ENCODE measurements at places on chromosomes 11 and 22.

DNA sequence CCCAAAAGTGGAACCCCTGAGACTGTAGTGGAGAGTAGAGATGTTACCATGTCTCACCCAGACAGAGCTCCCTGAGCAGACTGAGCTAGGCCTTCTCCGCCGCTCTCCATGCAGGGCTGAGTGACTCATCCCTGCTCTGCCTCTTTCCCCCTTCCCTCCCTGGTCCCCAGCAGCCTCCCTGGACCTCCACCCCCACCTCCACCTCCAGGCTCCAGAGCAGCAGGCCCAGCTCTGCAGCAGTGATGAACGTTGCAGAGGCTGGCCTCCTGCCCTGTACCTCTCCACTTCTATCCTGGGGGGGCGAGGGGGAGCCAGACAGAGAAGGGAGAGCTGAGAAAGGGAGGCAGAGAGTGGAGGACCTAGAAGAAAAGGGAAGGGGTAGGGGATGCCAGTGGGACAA, 19.3 kb upstream of the ARAP1 start:
- DNase-seq = no peak

DNA sequence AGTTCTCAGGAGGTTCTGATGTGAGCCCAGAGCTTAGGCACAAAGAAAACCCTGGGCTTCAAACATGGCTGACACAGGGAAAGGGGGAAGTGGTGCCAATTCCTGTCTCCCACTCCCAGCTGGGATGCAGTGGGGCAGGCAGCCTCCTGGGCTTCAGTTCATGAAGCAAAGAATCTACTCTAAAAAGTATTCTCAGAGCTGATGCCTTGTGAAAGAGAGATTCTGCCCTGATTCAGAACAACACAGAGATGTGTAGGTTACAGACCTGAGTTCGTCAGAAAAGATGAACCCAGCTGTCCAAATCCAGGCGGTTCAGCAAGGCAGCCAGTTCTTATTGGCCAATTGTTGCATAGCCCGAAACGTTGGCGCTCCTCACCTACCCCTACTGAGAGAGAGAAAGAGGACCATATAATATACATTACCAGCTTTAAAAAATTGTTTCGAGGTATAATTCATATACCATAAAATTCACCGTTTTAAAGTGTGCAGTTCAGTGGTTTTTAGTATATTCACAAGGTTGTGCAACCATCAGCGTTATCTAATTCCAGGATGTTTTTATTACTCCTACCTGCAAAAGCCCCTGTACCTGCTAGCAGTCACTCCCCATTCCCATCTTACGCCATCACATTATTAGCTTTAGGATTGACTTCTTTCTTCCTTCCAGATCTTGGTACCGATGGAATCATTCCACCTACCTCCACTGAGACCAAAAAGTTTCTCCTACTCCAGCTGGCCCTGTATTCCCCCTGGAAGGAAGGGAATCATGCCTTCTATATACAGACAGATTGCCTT, 7.2 kb upstream of the TLCD5 start:
- DNase-seq = no peak

DNA sequence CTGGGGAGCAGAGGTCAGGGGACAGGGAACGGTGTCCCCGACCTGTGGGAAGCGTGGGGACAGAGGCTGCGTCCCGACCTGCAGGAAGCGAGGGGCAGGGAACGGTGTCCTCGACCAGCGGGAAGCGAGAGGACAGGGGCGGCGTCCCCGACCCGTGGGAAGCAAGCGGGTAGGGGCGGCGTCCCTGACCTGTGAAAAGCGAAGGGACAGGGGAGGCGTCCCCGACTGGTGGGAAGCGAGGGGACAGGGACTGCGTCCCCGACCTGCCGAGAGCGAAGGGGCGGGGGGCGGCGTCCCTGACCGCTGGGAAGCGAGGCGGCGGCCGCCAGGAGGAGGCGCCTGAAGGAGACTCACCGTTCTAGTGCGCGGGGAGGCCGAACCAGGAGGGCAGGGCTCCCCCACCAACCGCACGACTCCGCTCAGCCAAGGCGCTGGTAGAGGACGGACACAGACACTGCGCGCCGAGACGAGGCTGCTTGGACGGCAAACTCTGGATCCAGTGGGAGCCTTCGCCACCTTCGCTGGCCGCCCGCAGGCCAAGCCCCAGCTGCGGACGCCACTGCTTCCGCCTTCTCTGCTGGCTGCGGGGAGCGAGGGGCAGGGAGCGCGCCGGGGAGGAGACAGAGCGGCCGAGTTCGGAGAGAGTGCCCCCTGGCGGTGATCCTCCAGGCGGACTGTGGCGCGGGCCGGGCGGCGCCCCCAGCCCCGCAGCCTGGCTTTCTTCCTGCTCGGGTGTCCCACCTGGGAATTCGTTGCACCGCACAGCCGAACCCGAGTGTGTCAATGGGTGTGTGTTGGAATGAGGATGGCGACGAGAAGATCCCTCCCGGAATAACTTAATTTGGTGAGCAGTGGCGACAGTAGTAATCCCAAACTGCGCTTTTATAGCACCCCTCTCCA, at the start of gene TRAF6:
TSS of gene TRAF6 (minus strand) at position 579 of the 900 bp plus-strand sequence. CDS start 8,757 bp downstream, outside the sequence.
- peak; percentile 94 for DNase-seq

- peak; percentile 33 for DNase-seq
Observed at GRCh38 chr11:72240461-72241290, 3.3 kb downstream of the PHOX2A start.

DNA sequence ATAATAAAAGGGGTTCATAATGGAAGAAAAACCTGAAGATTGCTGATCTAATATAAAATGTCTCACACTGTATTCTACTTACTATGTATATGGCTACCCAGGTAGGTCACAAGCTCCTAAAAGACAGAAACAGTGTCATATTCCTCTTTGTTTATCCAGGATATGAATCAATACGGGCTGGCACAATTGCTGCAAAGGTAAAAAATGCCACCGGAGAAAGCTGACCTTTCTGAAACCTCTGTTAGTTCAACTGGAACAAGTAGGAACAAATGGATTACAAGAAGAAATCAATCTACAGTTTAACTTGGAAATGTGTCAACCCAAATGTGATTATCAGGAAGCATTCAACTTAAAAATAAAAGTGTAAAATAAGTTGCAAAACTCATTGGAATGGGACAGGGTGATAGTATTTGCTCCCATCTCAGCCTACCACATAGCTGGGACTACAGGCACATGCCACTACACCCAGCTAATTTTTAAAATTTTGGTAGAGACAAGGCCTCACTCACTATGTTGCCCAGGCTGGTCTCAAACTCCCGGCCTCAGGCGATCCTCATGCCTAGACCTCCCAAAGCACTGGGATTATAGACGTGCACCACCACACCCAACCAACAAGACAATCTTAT, 27.6 kb downstream of the SLC35F2 start:
- no peak for DNase-seq

- DNase-seq = no peak
Observed at GRCh38 chr22:19105456-19105855, 16.8 kb downstream of the DGCR2 start.

- DNase-seq = no peak
Observed at GRCh38 chr11:12778240-12778905, 104.2 kb downstream of the TEAD1 start.

DNA sequence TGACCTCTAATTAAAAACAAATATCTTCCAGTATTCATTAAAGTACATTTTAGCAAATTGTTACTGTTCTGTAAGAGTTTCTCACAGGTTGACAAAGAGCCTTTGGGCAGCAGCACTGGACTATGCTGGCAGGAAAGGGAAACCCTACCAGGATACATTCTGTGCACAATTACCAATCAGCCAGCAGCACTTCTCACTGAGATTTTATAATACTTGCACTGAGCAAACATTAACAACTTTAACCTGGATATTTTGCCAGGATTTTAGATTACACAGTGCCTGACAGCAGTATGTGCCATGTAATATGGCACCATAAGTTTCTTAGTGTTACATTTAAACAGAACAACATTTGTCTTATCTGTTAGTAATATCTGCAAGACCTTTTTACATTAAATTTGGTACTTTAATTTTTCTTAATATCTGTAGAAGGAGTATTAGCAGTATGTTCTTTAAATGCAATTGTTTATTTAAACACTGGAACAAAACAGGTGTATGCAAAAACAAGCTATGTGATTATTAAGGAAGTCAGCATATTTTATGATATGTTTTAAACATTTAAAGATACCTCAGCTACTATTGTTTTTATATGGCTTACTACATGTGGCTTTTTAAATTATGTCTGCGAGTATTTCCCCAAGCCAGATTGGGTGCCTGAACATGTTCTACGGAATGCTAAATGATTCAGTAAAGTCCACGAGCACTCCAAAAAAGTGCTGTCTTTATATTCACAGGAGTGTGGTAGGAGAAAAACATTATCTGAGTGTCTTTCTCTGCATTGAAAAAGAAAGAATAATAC, 699.0 kb upstream of the LUZP2 start:
- no peak for DNase-seq

- peak; percentile 39 for DNase-seq
Observed at GRCh38 chr22:36991206-36991605, 28.0 kb downstream of the TST start.

- peak; percentile 10 for DNase-seq
Observed at GRCh38 chr11:120079750-120080610, 57.9 kb downstream of the TRIM29 start.

Data from erythroblast (primary cell).